ENCODE measurements at places on chromosomes 12 and 14.

DNA sequence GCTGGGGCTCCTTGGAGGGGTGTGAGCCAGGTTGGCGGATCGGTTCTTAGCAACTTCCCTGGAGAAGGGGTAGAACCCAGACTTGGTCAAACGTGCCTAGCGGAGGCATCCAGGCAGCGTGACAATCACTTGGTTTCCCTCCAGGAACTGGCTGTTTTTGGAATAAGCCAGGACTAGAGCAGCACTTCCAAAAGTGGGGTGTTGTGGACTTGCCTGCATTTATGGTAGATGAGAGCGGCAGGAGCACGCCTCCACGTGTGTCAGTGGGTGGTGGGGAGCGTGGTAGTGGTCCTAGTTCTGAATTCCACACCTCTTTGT lies 2.8 kb downstream of the PRMT8 start:
- H3K27me3 ChIP-seq: peaks cover 54% of the 10 kb centered on the region
- peaks cover 2% of the 10 kb centered on the region for H3K4me1 ChIP-seq
- no peak for DNase-seq
- H3K4me3 ChIP-seq: peak overlapping the region; percentile 57
- no peak overlapping the region for H3K27ac ChIP-seq

- H3K27ac ChIP-seq: no peak overlapping the region
- H3K4me3 ChIP-seq: no peak overlapping the region
- no peaks in the 10 kb centered on the region for H3K36me3 ChIP-seq
- no peak for DNase-seq
Observed at GRCh38 chr12:93663006-93663728, 14.0 kb upstream of the CRADD start.

- no peaks in the 10 kb centered on the region for H3K4me1 ChIP-seq
- peak overlapping the region; percentile 96 for H3K4me3 ChIP-seq
- DNase-seq: no peak
- no peak overlapping the region for H3K27ac ChIP-seq
- no peaks in the 10 kb centered on the region for H3K27me3 ChIP-seq
Observed at GRCh38 chr12:50505675-50506530, 1.1 kb downstream of the DIP2B start.

GRCh38 chr12:132347176-132347855 lies 17.9 kb upstream of the GALNT9 start:
- no peak for DNase-seq
- peaks cover 2% of the 10 kb centered on the region for H3K27me3 ChIP-seq
- H3K4me3 ChIP-seq: no peak overlapping the region
- no peaks in the 10 kb centered on the region for H3K36me3 ChIP-seq
- no peaks in the 10 kb centered on the region for H3K4me1 ChIP-seq

DNA sequence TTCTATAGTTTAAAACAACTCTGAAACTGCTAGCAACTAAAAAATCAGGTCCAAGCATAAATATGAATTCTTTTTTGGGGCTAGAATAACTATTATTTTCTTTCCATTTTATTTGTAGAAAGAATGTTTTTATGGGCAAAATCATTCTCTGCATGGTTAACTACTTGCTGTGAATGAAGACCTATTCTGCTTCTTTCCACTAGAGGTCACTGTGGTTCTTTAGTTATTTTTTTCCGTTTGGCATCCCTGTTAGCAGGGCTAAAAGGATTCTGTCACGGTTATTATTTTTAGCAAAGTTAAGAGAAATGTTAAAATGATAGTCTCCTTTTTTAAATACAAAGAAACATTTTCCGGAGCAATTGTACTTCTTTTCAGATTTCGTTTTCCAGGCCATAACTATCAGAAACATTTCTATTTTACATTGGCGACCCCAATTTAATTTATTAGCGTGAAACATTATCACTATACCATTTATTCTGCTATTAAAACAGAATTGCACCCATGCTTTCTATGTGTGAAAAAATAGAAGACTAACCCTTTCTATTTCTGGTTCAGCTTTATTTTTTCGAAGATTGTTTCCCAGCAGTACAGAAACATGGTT lies 404.8 kb downstream of the ATP23 start:
- no peaks in the 10 kb centered on the region for H3K27me3 ChIP-seq
- H3K4me1 ChIP-seq: no peaks in the 10 kb centered on the region
- DNase-seq: no peak
- H3K36me3 ChIP-seq: no peaks in the 10 kb centered on the region
- H3K27ac ChIP-seq: no peak overlapping the region

- peaks cover 18% of the 10 kb centered on the region for H3K36me3 ChIP-seq
- H3K27ac ChIP-seq: no peak overlapping the region
- H3K4me3 ChIP-seq: peak overlapping the region; percentile 3
- DNase-seq: peak; percentile 4
- peaks cover 18% of the 10 kb centered on the region for H3K4me1 ChIP-seq
Observed at GRCh38 chr12:32120419-32120818, 13.8 kb downstream of the BICD1 start.

DNA sequence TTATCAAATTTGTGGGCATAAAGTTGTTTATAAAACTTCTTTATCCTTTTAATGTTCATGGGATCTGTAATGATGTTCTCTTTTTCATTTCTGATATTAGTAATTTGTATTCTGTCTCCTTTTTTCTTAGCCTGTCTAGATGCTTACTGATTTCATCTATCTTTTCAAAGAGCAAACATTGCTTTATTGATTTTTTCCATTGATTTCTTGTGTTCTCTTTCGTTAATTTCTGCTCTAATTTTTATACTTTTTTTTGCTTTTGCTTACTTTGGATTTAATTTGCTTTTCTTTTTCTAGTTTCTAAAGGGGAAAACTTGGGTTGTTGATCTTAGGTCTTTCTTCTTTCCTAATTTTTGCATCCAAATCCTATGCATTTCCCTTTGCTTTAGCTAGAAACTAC lies 42.5 kb downstream of the CRADD start:
- H3K4me3 ChIP-seq: no peak overlapping the region
- H3K27me3 ChIP-seq: no peaks in the 10 kb centered on the region
- peaks cover 40% of the 10 kb centered on the region for H3K36me3 ChIP-seq
- no peak for DNase-seq

- H3K4me3 ChIP-seq: no peak overlapping the region
- no peaks in the 10 kb centered on the region for H3K27me3 ChIP-seq
- no peak overlapping the region for H3K27ac ChIP-seq
- no peak for DNase-seq
- H3K4me1 ChIP-seq: no peaks in the 10 kb centered on the region
Observed at GRCh38 chr12:77120156-77121085, 55.1 kb upstream of the E2F7 start.

- no peaks in the 10 kb centered on the region for H3K4me1 ChIP-seq
- H3K27me3 ChIP-seq: no peaks in the 10 kb centered on the region
- no peak overlapping the region for H3K27ac ChIP-seq
- no peak overlapping the region for H3K4me3 ChIP-seq
- no peaks in the 10 kb centered on the region for H3K36me3 ChIP-seq
Observed at GRCh38 chr14:100682749-100683148, 43.9 kb upstream of the DLK1 start.

DNA sequence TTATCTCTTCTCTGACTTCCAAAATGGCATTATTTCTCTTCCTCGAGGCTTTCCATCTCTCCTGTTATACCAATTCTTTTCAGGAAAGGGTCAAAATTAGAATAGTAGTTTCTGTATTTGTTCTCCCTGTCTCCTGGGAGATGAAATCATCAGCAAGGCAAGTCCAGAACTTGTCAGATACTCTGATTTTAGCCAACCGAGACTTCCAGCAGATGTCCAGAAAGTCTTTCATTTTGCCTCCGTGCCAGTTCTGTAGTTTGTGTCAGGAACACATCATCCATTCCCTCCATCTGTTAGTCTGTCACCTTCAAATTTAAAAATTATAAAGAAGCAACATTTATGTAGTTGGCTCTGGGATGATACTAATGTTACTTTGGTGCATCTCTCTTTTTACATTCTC lies 275.7 kb downstream of the CCDC59 start:
- H3K27ac ChIP-seq: no peak overlapping the region
- H3K4me3 ChIP-seq: no peak overlapping the region
- H3K36me3 ChIP-seq: no peaks in the 10 kb centered on the region
- H3K27me3 ChIP-seq: no peaks in the 10 kb centered on the region
- H3K4me1 ChIP-seq: no peaks in the 10 kb centered on the region
- no peak for DNase-seq

DNA sequence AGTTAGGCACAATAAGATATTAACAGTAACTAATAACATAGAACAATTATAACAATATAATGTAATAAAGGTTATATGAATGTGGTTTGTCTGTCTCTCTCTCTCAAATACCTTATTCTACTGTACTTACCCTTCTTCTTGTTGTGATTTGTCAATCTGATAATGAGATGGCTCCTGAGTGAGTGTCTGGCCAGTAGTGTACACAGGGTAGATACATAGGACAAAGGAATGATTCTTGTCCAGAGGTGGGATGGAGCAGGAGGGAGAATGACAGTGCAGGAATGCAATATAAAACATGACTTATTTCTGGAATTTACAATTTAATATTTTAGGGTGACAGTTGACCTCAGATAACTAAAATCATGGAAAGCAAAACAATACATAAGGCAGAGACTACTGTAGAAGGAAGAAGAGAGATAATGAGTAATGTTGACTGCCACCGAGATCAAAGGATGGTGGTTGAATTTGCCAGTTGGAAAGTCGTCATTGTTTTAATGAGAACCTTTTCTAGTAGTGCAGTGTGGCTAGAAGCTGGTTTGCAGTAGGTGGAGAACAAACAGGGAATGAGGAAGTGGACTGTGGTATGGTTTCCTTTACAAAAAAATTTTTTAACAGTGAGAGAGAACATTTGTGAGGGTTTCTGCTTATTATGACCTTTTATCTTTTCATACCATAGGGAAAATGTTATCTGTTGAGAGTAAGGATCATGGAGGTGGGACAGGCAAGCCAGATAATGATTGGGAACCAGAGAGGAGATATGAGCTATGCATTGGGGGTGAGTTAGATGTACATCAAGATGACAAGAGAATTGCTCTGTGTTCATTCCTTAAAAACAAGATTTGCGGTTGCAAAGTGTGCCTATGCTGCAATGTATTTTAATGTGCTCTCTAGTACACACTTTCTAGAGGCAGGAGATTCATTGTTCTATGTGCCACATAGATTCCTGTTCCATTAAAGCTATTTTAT lies 458.3 kb downstream of the BTG1 start:
- no peak for DNase-seq
- H3K27ac ChIP-seq: no peak overlapping the region
- no peak overlapping the region for H3K4me3 ChIP-seq
- H3K4me1 ChIP-seq: no peaks in the 10 kb centered on the region
- no peaks in the 10 kb centered on the region for H3K27me3 ChIP-seq

GRCh38 chr14:101814934-101815333 lies 53.4 kb downstream of the PPP2R5C start:
- DNase-seq: no peak
- H3K27me3 ChIP-seq: no peaks in the 10 kb centered on the region
- no peaks in the 10 kb centered on the region for H3K36me3 ChIP-seq

DNA sequence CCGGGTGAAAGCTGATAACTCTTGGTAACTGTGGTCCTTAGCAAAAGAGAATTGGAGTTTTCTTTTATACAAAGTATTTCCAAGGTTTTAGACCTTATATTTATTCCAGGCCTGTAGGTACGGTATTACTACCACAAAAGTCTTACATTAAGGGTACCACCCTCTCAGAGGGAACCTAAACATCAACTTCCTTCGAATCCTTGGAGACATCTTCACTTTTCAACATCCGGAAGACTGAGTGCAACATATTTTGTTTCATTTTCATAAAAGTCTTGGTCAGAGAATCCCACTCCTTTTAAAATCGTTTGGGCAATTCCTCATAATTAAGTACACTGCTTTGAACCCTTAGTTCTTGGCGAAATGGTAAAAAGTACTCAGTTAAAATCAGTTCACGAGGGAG lies 1.2 kb downstream of the CNOT2 start:
- DNase-seq: no peak
- peaks cover 22% of the 10 kb centered on the region for H3K36me3 ChIP-seq
- H3K27ac ChIP-seq: no peak overlapping the region
- H3K4me1 ChIP-seq: no peaks in the 10 kb centered on the region

DNA sequence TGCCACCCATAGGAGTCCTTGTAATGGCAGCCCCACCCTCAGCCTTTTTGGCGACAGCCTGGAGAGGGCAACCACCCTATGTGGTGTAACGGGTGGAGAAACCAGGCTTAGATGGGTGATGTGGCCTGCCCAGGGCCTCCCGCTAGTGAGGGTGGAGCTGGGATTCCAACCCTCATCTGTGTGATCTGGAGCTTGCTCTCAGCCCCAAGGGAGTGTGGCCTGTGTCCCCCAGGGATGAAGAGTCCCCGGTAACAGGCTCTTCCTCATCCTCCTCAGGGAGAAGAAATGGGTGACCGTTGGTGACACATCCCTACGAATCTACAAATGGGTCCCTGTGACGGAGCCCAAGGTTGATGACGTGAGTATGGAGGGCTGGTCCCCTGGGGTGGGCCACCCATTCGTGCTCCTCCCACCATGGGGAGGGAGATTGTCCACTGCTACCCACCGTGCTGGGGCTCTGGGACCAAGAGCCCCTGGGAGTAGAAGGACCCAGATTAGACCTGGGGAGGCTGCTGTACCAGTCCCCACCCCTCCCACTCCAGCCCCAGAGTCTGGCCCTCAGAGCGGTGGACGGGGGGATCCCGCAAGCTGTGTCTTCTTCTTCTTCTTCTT lies 8.8 kb downstream of the BCL7A start:
- no peak for DNase-seq
- peaks cover 6% of the 10 kb centered on the region for H3K36me3 ChIP-seq
- no peak overlapping the region for H3K4me3 ChIP-seq
- no peaks in the 10 kb centered on the region for H3K27me3 ChIP-seq
- H3K27ac ChIP-seq: no peak overlapping the region
